ENCODE measurements at places on chromosomes 6 and 20.

GRCh38 chr6:149936743-149937142 lies 5.1 kb upstream of the ULBP2 start:
- no peak for DNase-seq

GRCh38 chr6:132598473-132598872 lies 8.9 kb upstream of the TAAR5 start:
- DNase-seq, result no peak

GRCh38 chr6:16488813-16489212 lies 250.4 kb downstream of the GMPR start:
- DNase-seq, result no peak

GRCh38 chr6:75116946-75117345 lies 88.9 kb downstream of the COL12A1 start:
- no peak for DNase-seq

- no peak for DNase-seq
Measured at GRCh38 chr20:35394271-35394670, 17.5 kb downstream of the UQCC1 start.

DNA sequence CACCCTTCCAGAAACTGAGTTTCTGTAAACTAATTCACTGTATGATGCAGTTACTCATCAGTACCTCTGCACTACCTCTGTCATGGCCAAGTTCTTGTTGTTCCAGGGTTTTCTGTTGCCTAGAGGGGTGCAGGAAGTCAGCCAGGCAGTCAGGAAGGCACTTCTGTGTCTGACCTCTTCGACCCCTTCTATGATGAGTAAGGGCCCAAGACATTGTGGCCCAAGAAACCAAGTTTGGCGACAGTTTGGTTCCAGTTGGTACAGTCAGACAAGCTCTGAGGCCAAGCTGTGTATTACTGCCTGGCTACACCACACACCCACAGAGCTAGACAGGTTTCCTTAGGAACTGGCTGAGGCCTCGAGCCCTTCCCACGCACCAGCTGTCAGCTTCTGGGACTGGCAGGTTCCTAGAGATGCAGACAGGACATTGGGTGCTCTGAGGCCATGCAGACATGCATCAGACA lies 41.2 kb downstream of the TRAF3IP2 start:
- DNase-seq, result peak; percentile 34

DNA sequence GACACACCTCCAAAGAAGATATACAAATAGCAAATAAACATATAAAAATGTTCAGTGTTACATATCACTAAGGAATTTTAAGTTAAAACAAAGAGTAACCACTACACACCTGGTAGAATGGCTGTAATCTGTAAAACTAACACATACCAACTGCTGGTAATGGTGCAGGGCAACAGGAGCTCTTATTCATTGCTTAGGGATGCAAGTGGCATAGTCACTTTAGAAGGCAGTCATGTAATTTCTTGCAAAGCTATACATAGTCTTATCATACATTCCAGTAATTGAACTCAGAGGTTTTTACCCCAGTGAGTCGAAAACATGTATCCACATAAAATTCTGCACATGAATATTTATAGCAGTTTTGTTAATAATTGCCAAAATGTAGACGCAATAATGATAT lies 906.8 kb upstream of the CITED2 start:
- no peak for DNase-seq

- DNase-seq, result no peak
Measured at GRCh38 chr6:21745543-21746337, 152.2 kb downstream of the SOX4 start.

GRCh38 chr6:7541175-7542064 lies at the start of gene DSP:
DSP (plus strand) TSS chr6:7541671; CDS start chr6:7541916, 245 bp downstream.
- peak; percentile 32 for DNase-seq

DNA sequence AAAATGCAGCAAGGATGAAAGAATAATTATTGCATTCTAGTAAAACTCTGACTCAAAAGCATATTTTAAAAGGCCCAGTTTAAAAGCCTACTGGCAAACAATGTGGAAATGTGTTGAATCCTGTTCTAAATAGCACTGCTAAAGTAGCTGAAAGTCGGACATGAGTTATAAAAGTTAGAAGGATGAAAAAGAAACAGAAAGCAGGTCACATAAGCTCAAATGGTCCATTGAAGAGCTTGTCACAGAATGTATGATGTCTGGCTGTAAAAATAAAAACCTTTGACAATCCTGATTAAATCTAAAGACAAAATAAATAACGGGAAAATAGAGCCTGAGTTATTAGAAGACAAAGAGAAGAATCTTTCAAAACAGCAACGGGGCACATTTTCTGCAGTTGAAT lies 218.6 kb upstream of the UFL1 start:
- DNase-seq, result no peak

- DNase-seq, result no peak
Measured at GRCh38 chr20:52210037-52210990, 18.7 kb upstream of the ZFP64 start.

DNA sequence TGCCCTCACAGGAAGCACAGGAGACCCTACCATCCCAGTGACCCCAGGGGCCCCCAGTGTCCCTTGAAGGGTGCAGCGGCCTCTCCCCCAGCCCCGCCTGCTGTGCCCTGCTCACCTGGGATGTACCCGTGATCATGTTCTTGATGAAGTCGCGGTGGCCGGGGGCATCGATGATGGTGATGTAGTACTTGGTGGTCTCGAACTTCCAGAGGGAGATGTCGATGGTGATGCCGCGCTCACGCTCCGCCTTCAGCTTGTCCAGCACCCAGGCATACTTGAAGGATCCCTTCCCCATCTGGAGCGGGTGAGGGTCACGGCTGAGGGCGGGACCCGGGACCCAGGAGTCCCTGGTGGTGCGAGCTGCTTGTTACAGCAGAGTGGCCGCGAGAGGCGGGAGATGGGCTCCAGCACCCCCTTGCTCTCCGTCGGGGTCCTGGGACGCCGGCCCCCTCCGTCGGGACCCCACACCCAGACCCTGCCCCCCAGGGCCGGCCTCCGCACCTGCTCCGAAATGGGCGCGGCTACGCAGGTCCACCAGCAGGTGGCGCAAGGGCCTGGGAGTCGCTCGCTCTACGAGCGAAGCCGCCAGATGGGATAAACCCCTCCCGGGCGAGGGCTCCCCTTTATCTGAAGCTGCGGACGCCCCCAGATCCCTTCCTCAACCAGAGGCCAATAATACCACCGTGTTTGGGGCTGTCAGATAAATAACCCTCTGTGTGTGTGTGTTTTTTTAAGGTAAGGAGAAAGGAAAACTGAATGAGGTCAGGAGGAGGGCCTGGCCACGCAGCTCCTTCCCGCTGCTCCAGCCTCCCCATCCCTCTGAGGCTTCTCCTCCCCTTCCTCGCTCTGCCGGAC lies 2.9 kb downstream of the EEF1A2 start:
- peak; percentile 65 for DNase-seq

- peak; percentile 53 for DNase-seq
Measured at GRCh38 chr6:138692058-138692977, 81.3 kb upstream of the CCDC28A start.

DNA sequence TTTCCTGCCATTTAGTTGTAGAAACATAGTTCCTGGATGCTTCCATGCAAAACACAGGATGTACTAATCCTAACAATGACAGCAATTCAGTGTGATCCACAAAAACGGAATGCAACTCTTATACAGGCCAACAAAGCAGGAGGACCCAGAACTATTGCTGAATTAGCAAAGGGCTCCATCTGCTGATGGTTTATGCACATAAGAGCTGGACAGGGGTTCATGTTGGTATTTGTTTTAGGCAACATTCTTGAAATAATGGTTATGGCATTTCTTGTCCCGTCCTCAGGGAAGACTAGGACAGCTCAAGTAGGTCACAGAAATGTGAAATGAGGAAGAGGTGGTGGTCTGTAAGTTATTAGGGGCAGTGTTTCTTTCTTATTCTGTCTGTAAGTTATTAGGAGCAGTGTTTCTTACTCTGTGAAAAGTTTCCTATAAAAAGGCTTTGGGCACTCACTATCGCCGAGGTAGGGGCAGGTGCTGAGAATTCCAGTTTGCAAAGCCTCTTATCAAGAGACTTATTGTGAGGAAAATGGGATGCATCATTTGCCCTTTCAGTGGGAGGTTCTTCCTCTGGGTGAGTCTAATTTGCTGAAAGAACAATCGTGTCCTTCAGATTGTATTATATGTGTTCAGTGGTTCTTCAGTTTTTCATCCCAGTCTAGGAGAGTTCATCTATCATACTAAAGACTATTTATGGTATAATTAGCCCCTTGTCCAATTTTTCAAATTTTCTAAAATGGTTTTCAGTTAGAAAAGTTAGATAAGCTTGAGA lies 171.1 kb downstream of the MCHR2 start:
- DNase-seq, result peak; percentile 9

GRCh38 chr6:130382872-130383490 lies 17.2 kb downstream of the TMEM200A start:
- no peak for DNase-seq

DNA sequence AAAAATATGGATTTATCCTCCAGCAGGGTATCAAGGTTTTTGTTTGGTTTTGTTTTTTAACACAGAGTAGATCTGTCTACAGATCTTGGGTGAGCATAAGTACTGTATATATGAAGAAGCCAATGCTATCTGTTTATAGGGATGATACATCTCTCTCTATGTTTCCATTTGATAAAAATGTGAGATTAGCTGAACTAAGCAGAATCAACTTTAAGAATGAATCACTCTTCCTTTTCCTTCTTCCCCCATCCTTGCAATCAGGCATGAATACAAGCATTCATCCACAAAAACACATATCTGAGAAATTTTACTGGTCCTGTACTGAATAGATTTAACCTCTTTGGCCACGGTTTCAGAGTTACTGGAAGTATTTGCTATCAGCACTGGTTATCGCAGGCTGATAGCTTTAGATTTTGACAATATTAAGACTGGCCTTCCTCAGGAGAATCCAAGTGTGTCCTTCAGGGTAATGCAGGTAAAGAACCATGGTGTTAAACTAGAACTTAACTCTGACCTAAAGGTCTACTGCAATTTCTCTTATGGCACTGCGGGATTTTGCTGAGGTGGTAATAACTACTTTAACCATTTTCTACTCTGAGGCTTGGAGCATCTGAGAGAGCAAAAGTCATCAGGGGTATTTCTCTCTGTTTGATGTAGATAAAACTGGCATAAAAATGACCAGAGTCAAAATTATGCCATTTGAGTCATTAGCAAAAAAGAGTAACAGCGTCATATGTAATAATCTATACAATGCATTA lies 1.5 kb downstream of the SNAP25 start:
- DNase-seq, result no peak

DNA sequence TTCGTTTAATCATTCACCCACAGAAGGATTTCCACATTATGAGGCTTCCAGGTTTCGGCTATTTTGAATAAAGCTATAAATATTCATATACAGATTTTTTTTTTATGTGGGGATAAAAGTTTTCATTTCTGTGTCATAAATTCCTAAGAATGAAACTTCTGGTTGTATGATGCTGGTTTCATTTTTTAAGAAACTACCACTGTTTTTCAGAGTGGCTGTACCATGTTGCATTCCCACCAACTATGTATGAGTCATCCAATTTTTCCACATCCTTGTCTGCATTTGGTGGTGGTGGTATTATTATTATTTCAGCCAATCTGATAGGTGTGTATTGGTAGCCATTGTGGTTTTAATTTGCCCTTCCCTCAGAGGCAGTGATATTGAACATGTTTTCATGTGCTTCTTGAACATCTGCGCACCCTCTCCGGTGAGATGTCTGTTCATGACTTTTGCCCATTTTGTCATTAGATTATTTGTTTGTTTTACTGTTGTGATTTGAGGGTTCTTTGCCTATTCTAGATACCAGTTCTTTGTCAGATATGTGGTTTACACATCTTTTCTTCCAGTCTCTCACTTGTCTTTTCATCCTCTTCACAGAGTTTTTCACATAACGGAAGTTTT lies 75.5 kb downstream of the DOK5 start:
- DNase-seq, result no peak

- no peak for DNase-seq
Measured at GRCh38 chr20:42392442-42392841, 774.3 kb upstream of the CHD6 start.

DNA sequence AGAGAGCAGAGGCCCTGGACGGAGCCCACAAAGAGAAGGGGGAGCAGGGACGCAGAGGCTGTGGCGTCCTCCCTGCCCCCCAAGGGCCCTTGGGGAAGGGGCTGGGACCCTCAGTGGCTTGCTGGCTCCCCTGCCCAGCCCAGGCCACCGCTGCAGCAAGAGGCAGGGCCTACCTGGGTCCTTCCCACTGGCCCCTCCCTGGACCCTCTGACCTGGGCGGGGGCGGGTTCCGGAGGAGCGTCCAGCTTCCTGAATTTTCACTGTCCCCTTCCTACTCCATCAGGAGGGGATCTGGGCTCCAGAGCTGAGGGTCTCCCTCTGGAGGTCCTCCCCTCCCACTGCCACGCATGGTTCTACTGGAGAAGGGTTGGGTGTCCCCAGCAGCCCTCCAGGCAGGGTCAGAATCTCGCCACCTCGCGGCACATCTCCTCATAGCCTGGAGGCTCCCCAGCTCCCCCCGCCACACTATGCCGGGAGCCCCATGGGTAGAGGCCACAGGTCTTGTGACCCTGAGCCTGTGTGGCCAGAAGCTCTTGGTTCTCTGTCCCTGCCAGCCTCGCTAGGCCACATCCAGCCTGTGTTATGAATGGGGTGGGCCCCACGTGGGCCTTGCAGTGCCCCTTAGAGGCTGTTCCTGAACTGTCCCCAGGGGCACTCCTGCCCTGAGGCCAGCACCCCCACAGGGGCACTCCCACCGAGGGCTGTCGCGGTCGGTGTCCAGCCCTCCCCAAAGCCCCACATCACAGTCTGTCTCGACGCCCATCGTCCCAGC lies 1.0 kb upstream of the SOX18 start:
- DNase-seq, result no peak

DNA sequence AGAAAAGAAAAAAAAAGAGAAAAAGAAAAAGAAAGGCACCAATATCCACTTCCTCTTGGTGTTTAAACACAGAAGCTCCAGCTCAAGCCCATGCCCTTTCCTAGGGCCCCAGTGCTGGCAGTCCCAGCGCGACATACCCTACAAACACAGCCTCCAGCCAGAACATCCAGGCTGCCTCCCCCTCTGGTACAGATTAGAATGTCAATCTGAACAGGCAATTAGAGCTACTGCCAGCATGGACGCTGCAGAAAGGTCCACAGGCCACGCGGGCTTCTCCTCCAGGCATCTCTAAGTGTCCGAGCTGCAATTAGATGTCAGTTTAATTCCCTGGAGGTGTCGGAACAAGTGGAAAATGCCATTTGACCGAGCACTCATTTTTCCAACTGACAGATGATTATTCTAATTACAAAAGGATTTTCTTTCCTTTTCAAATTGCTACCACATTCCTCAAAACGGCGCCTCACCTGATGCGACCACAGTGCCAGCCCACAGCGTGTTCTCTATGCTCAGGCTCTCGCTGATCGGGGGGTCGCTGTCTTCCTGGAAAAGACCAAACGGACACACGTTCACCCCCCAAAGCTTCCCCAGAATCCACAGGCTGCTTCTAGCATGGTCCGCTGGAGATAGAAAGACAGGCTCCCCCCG lies 79.5 kb downstream of the ATP9A start:
- no peak for DNase-seq

- no peak for DNase-seq
Measured at GRCh38 chr6:155968921-155969320, 513.3 kb upstream of the NOX3 start.

- DNase-seq, result no peak
Measured at GRCh38 chr20:24777746-24778145, 171.3 kb upstream of the CST7 start.

- no peak for DNase-seq
Measured at GRCh38 chr6:110217266-110217665, 37.0 kb downstream of the CDC40 start.

Data from stimulated activated naive CD8-positive, alpha-beta T cell treated with anti-CD3 and anti-CD28 coated beads, Interleukin-15, amount 100 ng/mL, for 72 hours (primary cell).